ENCODE measurements at places on chromosomes 5 and 9.

GRCh38 chr9:71891557-71892189, 19.3 kb downstream of the ABHD17B start:
- no peak for DNase-seq

GRCh38 chr5:179274321-179275315, 70.6 kb downstream of the ADAMTS2 start:
- peak; percentile 43 for DNase-seq

DNA sequence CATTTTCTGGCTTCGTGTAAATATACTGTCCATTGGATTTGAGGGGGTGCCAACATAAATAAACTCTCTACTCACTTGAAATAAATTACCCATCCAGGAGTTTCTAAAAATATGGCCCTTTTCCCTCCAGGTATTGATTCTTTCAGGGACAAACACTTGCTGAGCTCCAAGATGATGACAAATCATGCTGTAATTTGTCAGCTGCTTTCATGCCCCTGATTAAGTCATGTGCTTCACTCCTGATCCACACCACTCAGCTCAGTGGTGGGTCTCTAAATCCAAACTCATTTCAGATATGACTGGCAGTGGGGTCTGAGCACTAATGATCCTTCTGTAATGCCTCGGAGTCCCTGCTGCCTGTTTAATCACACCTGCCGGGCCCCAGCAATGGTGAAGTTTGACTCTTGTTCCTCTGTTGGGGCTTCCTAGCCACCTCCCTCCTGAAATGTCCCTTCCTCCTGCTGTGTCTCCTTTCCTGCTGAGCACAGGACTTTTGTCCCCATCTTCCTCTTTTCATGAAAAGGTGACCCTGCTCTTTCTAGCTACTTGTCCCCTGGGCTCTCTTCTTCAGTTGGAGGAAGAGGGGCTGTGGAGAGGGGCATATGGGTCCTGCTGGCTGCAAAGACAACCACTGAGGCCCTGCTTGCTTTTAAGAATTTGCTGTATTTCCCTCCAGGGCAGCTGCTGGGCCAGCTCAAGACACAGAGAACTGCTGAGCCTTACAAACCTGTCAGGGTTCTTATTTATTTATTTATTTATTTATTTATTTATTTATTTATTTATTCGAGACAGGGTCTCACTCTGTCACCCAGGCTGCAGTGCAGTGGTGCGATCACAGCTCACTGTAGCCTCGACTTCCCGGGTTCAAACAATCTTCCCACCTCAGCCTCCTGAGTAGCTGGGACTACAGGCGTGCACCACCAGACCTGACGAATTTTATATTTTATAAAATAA, 200.0 kb downstream of the ATP10B start:
- no peak for DNase-seq

DNA sequence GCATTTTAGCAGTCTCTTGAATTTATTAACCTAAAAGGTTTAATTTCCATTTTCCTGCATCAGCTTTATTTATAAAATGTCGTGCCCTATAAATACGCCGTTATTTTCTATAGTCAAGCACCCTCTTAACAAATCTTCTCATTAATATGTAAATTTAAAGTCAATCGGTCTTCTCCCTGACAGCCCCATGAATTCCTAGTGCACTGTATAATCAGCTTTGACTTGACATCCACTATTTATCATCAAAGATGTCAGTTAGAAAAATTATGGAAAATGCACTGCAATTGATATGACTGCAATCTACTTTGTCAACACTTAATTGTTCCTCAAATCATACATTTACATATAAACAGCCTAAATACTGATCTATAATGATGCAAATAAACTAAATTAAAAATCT, 83.4 kb downstream of the AP3B1 start:
- no peak for DNase-seq

- DNase-seq: no peak
Observed at GRCh38 chr5:96070622-96071225, 109.1 kb upstream of the ELL2 start.

DNA sequence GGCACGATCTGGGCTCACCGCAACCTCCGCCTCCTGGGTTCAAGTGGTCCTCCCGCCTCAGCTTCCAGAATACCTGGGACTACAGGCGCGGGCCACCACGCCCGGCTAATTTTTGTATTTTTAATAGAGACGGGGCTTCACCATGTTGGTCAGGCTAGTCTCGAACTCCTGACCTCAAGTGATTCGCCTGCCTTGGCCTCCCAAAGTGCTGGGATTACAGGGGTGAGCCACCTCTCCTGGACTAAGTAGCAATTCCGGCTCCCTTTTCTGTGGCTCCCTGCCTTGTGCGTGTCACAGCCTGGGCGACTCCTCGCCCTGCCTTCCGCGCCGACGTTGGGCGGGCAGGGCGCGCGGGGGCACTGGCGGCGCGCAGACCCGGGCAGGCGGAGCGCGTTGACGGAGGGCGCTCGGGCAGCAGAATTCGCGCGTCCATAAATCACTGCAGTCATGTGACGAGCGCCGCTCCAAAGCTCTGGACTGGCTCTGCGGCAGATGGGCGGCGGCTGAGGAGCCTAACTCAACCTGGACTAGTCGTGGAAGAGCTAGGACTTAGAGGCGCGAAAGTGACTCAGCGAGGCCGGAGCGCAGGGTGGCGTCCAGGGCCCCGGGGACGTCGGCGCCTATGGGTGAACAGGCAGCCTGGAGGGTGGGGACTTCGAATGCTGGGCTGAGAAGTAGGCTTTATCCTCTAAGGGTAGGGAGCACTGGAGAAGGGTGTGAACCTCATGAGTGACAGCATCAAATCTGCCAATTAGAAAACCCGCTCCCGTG, 1.4 kb upstream of the CIZ1 start:
- DNase-seq: peak; percentile 62

DNA sequence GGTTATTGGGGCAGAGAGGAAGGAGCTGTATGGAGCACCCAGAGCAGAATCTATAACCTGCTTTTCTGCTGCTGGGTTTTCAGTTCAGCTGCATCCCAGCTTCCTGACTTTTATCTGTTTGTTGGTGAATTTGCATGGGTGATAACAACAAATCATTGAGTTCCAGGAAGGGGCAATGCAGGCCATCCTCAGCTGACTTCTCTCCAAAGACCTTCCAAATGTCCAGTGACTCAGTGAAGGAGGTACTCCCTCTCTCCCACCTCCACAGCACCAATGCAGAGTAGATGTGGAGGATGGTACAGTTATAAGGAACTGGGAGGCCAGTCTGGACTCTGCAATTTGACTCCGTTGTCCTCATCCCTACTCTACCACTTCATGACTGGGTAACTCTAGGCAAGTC, 1.6 kb upstream of the TXN start:
- no peak for DNase-seq

- no peak for DNase-seq
Observed at GRCh38 chr5:36108758-36109460, 42.2 kb upstream of the UGT3A2 start.

- no peak for DNase-seq
Observed at GRCh38 chr9:87601176-87601575, 103.5 kb downstream of the DAPK1 start.

GRCh38 chr9:4259489-4259888, 40.4 kb downstream of the GLIS3 start:
- DNase-seq: no peak

DNA sequence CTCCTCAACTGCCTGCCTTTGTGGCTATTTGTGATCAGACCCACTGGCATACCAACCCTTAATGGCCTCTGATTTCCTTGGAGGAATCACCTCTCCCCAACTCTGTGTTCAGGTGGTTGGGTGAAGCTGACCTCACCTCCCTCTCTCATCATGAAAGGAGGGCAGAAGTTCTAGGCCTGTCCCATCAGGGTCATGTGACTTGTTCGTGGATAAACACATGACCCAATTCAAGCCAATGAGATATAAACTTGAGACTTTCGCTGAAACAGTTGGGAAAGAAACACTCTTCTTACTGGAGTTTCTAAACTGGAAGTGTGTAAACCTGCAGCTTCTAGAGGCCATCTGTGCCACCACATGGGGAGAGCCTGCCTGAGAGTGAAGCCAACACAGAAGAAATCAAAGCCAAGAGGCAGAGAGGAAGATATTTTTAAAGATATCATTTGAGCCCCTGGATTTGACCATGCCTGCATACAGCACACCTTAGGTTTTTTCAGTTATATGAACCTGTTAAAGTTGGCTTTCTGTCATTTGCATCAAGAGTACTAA, 5.8 kb downstream of the GABBR2 start:
- no peak for DNase-seq

DNA sequence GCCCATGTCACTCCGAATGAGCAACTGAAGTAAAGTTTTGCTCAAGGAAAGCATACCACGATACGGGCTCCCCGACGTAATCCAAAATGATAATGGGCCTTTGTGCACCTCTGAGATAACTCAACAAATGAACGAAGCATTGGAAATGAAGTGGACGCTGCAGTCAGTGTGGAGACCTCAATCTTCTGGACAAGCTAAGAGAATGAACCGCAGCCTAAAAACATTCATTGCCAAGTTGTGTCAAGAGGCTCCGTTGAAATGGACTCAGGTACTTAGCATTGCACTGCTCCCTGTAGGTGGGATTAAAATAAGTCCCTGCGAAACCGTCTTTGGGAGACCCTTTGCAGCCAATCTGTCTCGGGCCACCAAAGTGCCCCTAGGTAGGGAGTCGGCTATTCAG, 3.9 kb upstream of the LCN9 start:
- DNase-seq: no peak

- DNase-seq: no peak
Observed at GRCh38 chr5:136446565-136446964, 81.2 kb upstream of the TRPC7 start.

- DNase-seq: no peak
Observed at GRCh38 chr5:139872851-139873794, 77.5 kb downstream of the PSD2 start.

DNA sequence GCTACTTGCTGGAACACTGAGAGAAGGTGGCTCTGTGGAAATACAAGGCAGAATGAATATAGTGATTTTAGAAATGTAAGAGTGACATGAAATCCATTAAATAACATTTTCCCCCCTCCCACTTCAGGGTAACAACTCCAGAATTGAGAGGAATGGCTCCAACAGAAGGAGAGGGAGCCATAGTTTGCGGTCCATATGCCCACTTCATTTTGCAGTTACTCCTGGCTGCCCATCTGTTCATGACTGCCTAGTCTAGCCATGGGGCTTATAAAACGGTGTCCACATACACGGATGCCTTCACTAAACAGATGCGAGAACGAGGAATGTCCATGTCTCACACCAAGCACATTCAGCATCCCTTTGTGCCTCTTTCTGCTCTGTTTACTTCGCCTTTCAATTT, 186.7 kb downstream of the TMEM38B start:
- DNase-seq: no peak

DNA sequence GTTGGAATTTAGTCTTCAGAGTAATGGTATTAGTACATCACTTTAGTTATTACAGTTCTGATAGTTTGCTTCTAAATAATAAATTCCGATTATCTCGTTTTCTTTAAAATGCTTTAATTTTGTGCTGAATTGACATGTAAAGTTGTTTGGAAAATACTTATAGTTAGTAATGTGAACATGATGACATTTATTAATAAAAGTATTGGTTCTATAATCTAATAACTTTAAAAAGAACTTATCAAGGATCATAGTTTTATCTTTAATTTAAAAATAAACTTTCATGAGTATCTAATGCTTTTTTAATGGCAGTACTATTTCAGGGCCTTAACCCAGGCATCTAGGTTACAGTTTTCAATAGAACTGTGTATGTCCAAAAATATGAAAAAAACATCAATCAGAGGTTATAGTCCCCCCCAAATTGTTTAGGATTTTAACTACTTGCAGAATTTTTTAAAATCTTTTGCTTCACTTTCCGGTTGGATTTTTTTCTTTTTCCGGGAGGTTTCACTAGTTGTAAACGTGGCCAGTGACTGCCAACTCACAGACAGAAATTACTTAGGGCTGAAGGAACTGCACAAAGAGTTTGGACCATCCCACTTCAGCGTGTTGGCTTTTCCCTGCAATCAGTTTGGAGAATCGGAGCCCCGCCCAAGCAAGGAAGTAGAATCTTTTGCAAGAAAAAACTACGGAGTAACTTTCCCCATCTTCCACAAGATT, 680 bp downstream of the GPX8 start:
- no peak for DNase-seq

Measured in CD8-positive, alpha-beta memory T cell (primary cell).